ENCODE measurements at places on chromosomes 6 and 20.

GRCh38 chr6:30875244-30876038 is 8.9 kb upstream of the DDR1 start:
- no peak for DNase-seq

DNA sequence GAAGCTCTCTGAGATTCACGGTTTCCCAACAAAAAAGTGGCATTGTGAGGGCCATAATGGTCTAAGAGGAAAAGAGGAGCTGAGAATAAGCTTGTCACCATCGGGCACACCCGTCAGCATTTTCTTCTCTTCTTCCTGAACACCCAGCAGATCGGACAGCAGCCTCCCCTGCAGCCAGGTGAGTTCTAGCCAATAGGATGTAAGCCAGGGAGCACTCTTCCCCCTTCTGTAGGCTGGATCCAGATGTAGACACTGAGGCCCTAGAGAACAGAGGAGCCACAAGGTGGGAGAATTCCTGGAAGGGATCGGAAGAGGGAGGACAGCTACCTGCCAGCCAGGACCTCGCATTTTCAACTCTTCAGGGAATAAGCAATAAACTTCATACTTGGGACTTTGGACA is 228.0 kb downstream of the SYNDIG1 start:
- no peak for DNase-seq

DNA sequence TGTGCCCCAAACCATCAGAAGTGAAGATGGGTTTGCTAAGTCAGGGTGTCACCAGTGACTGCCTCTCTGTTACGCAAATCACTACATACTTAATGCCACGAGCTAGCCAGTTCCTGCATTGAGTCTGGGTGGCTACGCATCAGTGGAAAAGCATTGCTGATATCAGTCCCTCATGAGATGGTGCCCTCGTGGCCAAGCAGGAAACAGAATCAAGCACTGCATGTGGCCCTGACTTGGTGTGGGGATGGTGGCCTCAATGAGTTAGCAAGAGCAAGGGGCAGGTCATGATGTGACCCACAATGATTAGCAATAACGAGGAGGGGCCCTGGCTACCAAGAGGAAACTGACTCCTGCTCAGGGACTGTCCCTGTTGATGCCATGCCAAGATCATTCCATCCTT is 51.6 kb upstream of the FNDC1 start:
- DNase-seq = no peak

DNA sequence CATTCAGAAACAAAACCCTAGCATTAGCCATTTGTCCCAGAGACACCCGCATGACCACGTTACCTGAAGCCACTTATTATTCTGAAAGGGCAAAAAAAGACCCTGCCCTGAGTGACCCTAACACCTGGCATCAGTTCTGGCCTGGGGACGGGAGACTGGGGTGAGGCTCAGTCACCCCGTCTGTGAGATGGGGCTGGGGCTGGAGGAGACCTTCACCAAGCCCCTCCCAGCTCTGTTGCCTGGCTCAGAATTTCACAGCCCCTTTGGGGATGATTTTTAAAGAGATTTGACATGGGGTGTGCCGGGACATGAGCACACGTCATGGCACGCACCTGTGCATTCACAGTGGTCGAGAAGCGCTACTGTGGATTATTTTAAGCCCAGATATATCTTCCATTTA is 1.4 kb upstream of the BPIFB6 start:
- DNase-seq = no peak

- DNase-seq = no peak
Observed at GRCh38 chr20:55540486-55540885, 464.8 kb downstream of the CBLN4 start.

DNA sequence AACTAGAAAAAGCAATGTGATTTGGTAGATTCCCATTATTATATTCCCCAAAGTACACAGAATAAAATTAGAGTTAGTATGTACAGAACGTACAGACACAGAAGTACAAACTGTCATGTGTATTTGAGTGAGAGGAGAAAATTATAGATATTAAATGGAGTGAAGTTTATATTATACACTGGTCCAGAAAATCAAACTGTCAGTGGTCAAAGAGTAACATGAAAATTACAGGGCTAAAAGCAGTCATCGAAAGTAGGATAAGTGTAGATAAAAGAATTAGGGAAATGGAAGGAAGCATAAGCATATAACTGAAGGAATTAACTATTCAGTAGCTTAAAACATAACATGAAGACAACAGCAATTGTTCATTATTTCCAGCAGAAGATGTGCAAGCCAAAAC is 30.3 kb downstream of the SEL1L2 start:
- DNase-seq = no peak

GRCh38 chr6:43951063-43951755 is 176.0 kb downstream of the MRPL14 start:
- no peak for DNase-seq

GRCh38 chr20:9348747-9349146 is 165.6 kb upstream of the LAMP5 start:
- DNase-seq = no peak

DNA sequence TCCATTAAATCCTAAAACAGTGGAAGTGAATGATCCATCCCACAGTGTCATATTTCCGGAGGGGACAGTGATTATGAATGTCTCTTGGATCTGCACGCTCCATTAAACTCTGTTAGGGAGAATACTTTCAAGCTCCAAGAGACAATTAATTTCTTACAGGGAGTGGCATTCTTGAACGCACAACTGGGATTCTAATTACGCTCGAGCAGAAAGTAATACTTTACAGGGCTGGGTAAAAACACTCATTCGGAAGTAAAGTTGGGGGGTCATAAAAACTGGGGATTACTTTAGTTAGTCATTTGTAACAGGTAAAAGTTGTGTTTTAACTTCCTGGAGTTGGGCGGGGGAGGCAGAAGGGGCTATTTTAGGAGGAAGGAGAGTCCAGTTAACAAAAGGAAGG is 151.8 kb downstream of the ZFP64 start:
- DNase-seq = no peak

GRCh38 chr6:7451326-7451725 is 61.7 kb downstream of the RIOK1 start:
- DNase-seq = no peak

GRCh38 chr20:1860446-1860845 is 34.8 kb upstream of the SIRPA start:
- DNase-seq = no peak

DNA sequence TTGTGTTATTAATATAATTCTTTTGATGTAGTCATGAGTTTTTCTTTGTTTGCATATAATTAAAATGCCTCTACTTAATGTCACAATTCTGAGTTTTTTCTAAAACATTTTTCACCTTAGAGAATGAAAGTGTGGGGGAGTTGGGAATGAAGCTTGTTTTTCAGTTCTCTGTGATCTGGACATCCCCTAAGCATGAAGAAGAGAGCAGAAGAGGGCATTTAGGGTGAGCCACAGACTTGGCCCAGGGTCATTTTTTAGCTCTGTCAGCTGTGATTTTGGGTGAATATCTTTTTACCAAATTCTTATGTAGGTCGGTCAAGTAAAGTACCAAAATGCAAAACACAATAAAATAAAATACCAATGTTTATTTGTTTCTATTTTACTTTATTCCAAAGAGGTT is 3.9 kb downstream of the OTOR start:
- DNase-seq = no peak

DNA sequence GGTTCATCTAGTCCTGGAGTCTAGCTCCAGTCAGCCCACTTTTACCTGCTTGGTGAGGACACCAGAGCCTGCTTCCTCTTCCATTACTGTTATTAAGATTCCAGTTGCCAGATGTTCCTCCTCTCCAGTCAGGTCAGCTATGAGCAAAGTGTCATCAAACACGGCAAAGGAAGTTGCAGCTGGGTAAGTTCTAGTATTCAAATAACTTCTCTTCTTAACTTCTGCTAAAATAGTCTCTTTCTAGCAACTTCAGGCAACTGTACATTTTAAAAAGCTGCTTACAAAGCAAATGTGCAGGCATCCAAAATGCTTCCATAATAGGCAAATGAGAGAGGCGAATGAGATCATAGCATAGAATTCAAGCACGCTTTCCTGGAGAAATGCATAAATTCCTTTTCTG is 18.4 kb upstream of the MRPS18A start:
- DNase-seq = no peak

GRCh38 chr6:125512621-125513020 is 210.9 kb upstream of the HDDC2 start:
- DNase-seq = no peak

- DNase-seq = no peak
Observed at GRCh38 chr20:23520185-23520584, 29.3 kb downstream of the CST8 start.

DNA sequence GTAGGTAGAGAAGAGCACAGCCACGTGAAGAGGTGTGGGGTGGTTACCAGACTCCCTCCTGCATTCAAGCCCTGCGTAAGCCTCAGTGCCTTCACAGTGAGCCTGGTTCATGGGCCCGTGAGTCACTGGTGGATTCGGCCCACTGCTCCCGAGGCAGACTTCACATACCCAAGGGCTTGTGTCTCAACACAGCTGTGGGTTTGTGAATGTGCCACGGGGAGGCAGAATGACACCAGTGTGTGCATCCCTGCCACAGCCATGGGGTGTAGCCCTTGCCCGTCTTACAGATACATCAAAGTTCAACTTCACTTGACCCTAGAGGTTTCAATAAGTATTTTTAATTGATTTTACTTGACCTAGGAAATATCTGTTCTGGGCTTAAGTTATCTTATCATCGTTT is 108.5 kb downstream of the MAP3K4 start:
- DNase-seq = no peak

DNA sequence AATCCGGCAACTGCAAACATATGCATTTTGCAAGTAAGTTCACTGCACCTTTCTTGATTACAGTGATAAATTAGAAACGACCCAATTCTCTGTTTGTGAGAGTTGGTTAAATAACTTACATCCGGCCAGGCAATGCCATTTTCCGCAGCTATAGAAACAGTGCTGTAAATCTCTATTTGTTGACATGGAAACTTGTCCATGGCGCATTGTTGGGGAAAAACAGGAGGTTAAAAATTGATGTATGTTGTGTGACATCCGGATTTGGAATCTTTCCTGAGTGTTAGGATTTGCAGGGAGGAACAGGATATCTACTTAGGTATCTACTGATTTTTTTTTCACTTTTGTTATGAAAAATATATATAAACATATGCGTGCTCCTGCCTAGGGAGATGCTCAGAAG is 66.5 kb downstream of the DLGAP4 start:
- DNase-seq = no peak

DNA sequence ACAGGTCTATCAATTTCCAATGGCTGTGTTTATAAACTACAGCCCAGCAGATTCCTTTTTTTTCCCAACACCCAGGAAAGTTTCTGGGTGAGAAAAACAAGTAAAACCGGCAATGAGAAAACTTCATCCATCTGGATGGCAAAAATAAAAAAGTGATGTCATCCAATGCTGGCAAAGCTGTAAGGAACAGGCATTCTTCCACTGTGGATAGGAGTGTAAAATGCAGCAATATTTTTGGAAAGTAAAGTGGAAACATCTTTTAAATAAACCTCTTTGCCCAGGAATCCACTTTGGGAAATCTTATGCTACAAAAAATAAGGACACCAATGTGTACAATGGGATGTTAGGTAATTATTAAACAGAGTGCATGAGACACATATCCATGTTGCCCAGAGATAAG is 102.1 kb upstream of the NT5E start:
- DNase-seq = no peak

DNA sequence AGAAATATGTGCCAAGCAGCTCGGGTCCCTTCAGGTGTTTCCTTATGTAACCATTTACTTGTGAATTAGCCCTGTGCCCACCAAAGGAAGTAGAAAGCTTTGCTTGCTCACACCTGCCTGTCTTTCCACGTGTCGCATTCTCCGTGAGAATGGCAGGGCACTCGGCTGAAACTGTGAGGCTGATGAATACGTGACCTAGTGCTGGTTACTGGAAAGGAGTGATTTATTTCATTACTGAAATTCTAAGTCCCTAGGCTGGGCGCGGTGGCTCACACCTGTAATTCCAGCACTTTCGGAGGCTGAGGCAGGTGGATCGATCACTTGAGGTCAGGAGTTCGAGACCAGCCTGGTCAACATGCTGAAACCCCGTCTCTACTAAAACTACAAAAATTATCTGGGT is 45.9 kb upstream of the TULP1 start:
- no peak for DNase-seq

DNA sequence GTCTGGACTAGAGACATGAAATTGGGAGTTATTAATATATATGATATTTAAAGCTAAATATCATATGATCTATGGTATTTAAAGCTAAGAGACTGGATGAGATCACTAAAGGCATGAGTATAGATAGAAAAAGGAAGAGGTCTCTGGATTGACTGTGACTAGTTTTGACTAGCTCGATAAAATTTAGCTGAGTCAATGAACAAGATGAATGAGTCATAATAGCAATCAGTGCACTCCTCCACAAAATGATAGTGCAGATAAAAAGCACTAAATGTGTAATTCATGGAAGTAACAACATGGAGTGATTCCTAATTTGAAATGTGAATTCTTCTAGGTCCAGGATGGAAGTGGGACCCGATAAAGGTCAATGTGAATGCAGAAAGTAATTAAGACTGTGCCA is 127.4 kb downstream of the PFDN4 start:
- DNase-seq = no peak

- no peak for DNase-seq
Observed at GRCh38 chr6:25290306-25291060, 11.3 kb downstream of the CARMIL1 start.

GRCh38 chr20:32251470-32251869 is 26.0 kb upstream of the KIF3B start:
- DNase-seq = no peak

GRCh38 chr20:33673410-33674293 is 576 bp downstream of the NECAB3 start:
- no peak for DNase-seq

- no peak for DNase-seq
Observed at GRCh38 chr6:46690911-46691451, 3.3 kb downstream of the TDRD6 start.

DNA sequence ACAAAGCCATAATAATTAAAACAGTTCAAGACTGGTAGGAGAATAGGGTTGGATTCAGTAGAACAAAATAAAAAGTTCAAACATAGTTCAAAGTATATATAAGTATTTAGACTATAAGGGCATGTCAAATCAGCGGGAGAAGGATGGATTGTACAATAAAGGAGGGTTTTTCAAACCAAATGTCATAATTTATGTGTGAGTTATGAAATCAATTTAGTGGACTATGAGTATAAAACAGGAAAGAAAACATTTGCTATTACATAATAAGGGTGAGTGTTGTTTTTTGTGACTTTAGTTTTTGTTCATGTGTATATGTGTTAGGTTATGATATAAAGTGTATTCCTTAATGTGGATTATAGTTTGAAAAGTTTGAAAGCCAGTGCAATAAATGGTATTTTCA is 10.6 kb downstream of the ORC3 start:
- no peak for DNase-seq

DNA sequence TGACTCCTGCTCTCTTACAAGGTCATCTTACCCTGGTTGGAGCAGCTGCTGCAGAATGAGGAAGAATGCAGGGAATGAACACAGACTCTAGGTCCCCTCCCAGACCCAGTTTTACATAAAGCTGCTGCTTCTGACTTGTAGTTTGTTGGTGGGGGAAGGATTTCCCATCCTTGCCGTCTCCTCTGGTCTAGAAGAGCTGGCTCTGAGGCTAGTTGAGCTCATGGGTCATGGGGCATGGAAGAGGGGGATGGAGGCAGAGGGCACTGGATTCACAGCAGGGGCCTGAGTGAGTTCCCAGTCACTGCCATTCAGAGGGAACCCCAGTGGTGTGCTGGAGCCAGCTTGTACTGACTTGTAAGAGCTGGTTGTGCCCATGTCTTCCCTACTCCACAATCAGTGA is 9.2 kb upstream of the GUCA1A start:
- no peak for DNase-seq
